ENCODE measurements at places on chromosomes 4 and X.

DNA sequence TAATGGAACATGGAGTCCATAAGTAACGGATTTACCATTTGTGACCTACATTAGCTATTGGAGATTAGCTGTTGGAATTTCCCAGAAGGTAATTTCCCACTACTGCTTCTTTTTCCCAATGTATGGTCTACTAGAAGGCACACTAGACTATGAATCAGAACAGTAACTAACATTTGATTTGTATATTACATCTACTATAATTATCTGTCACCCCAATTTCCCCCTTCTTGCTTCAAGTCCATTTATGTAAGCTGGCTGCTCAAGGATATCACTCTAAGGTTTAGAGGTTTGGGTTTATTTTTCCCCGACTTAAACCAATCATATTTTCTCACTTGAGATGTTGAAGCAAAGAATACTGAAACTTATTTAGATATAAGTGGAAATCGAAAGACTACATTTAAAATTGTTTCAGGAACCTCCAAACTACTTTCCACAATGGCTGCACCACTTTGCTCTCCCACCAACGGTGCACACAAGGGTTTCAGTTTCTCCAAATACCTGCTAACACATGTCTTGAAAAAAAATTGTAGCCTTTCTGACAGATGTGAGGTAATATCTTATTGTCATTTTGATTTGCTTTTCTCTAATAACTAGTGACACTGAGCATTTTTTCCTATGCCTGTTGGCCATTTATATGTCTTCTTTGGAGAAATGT lies 33.3 kb upstream of the H2AZ1 start:
- no peak for DNase-seq

DNA sequence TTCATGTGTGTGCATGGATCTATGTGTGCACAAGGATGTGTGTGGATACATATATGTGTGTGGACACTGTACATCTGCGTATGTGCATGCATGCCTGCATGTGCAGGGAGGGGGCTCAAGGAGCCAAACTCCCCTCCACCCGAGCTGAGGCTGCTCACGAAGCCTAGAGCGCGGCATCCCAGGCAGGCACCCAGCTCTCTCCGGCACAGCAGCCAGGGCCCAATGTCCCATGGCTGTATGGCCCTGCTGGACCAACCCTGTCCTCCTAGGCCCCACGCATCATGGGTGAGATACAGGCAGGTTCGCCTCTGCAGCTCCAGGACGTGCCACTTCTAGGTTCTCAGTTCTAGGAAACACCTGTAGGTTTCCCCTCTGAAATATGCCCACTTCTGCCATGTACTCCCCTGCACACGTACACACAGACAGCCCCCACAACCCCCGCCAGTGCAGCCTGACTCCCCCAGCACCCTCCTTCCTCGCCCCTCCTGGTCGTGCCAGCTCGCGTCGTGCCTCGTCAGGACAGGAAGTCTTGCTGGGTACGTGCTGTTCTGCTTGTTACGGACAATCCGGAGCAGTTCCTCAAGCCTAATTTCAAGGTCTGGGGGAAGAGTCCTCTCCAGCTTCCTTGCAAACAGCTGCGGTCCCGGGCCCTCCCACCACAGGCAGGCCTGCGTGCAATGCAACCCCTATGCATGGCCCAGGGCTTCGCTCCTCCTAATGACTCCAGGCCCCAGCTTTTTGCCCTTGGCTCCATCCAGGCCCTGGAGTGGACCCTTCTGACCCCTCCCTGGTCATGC lies 3.2 kb upstream of the ADRA2C start:
- DNase-seq: no peak

DNA sequence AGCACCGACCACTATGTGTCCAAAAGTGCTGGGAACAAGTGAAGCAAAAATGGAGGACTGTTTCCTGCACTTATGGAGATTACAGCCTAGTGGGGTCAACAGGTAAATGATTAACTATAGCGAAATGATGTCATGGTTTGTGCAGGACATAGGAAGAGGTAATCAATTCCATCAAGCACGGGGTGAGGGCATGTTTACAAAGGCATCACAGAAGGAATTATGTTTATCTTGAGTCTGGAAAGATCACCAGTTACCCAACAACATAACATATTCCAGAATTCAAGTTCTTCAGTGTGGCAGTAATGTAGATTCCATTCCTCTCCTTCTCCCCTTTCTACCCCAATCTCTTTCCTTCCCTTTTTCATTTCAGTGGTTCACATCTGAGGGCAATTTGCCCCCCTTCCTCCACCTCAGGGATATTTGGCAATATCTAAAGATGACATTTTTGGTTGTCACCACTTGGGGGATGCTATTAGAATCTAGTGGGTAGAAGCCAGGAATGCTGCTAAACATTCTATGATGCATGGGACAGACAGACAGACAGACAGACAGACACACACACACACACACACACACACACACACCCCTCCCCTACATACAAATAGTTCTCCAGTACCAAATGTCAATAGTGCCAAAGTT lies 24.1 kb downstream of the FAM47E start:
- no peak for DNase-seq

DNA sequence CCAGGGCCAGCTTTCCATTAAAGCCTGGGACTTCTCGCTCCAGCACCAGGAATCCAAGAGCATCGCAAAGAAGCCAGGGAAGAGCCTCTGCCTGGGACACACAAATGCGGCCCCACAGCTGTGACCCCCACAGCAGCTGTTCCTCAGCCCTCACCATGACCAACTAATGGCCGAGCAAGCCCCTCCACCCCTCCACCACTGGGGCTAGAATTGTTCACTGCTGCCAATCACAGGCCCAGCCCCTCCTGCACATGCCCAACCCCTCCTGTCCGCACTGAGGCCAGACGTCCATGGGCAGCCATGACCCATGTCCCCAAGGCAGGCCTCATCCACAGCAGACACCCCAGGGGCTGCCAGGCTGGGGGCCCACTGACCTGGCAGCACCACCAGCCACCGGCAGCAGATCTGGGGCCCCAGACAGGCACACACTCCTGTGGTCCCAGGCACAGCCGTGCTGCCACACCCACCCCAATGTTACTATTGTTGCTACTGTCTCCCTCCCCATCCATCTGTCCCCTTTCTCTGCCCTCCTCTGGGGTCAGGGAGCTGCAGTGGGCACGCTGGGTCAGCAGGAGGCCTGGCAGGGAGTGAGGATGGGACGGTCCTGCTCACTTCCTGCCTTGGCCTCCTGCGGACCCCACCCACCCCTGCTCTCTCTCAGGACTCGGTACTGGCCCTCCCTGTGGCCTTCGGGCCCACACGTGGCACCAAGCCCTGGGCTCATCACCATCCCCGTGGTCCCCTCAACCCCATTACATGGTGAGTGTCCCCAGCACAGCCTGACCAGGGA lies 56.0 kb downstream of the ZFYVE28 start:
- no peak for DNase-seq

DNA sequence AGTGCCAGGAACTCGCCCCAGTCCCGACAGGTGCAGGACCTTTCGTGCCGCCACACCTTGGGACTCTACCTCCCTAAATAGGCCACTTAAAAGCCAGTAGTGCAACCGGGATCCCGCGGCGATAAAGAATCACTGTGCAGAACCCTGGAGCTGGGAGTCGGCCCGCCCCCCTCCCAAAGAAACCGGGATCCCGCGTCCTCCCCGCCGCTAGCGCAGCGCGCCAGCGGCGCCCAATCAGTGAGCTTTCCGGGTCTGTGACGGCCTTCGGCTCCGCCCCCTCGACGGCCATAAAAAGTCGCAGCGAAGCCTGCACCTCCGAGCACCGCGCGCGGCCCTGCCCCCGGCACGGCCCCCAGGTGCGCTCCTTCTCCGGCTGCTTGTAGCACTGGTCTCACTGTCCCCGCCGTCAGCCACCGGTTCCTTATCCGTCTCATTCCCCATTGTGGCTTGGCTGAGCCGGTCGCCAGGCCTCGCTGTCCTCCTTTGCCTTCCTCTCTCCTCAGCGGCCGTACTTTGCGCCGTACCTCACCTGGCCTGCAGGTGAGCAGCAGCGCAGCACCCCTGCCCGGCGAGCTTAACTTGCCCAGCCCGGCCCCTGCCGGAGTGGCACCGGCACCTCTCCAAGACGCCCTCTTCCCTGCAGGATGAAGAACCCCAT lies at the start of gene LRAT:
Gene LRAT (plus strand): TSS at position 318 of the 658 bp plus-strand sequence. CDS start 327 bp downstream, at position 645.
- DNase-seq: no peak

DNA sequence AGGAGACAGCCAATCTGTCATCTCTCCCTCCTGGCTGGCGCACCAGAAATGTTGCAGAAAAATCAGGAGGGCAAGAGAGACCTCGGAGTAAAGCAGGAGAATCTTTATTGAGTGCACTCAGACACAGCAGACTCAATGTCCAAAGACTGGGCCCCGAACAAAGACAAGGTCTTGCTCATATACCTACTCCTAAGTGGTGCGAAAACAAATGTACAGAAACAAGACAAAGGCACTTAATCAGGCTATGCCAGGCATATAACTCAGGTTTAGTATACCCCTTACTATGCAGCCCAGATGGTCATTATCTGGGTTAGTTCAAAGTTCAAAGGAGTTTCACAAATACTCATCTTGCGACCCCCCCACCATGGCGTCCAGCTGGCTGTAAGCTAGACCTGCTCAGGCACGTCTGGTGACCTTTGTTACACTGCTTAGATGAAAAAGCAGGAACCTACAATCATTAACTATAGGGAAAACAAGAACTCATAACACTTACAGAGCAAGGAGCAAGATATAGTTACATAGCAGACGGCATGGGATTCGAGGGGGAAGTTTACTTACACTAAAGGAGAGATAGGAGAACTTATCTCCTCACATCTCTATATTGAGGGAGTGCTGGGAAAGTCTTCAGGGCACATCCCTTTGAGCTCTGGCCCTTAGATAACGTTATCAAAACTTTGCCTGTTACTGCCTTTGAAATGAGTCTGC lies 27.5 kb downstream of the SULT1E1 start:
- DNase-seq: no peak

DNA sequence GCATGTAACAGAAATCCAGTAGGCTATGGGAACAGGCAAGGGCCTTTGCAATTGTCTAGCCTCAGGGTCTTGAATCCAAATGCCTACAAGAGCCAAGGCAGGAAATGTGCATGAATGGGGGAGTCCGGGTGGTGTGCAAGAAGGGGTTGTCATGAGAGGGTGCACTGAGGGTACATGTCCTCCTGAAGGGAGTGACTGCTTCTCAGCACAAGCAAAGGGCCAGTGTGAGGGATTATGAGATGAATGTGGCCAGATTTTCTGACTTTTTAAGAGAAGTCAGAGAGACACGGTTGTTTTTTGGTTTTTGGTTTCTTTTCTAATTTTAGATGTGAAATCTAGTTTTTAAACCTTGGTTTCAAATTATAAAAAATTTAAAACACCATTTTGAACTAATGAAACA lies 76.5 kb upstream of the LSM6 start:
- DNase-seq: no peak

All from NCI-H1092 treated with DMSO at 0.1 percent for 48 hours (cell line).